ENCODE measurements at places on chromosomes 11 and 22. TPM values are rescaled to one million over a fixed set of nuclear protein-coding genes. Genes with fewer than 3 reads are reported as not detected.
A peak's percentile ranks its signal among the peaks of the same experiment; 100 is the strongest.

DNA sequence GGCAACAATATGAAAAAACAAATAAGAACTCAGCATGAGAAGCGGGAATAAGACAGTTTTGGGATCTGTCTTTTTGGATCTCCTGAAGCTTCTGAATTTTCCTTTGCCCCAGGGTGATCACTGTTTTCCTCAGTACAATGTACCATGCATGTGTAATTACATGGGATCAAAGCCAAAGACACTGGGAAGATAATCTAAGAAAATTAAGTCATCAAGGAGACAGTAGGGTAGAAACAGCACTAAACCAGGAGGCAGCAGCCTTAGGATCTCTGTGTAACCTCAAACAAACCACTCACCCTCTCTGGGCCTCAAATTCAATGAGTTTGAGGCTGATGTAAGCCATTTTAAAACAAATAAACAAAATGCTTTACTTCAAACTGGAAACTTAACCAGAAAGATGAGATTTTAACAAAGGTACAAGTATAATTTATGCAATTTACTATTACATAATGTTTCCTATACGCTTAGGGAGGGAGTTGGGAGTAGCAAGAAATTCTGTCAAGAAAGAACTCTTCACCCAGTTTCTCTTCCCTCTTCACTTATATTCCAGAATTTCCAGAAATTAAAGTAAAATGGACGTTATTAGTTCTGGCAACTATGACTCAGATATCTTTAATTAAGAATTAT lies 77.0 kb downstream of the RAB30 start:
- no peak for DNase-seq

GRCh38 chr11:115561116-115561515 lies 56.9 kb upstream of the CADM1 start:
- DNase-seq, result no peak

DNA sequence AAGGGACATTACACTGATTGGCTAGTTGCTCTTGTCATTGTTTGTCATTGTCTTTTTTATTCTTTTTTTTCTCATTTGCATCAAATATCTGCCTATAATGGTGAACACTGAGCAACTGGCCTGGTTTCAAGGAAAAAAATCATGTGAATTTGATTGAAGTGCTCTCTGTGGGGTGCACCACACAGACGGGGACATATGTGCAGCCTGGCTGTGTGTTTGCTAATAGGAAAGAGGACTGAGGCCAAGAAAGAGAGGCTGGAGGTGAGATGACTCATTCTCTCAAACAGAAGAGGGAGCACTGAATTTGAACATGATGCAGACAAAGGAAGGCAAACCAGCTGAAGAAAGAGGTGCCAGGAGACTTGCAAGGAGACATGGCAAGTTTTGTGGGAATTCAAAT lies 684.9 kb upstream of the CCDC90B start:
- no peak for DNase-seq

DNA sequence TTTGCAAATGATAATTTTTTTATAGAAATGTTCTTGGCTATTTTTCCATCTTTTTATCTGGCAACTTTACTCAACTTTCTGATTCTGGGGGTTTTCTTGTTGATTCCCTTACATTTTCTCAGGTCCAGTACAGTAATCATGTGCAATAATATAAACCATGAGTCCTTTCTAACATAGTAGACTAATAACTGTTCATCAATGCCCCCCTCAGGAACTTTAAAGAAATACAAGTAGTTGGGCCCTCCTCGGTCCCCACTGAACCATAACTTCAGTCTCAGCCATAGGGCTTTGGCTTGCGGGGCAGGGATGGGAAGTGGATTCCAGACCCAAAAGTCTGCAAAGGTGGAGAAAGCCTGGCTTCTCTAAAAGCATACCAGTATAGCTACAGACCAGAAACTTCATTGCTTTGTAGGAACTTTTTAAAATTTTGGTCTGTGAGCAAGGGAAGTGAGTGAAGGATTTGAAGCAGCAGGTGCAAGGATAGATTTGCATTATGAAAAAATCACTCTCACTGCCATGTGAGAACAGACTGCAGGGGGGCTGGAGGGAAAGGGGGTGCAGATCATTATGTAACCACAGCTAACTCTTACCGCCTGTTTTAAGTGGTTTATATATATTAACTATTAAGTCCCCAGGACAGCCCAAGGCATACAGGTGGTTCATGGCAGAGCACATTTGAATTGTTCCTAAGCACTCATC lies 10.4 kb upstream of the TUB start:
- DNase-seq, result no peak

GRCh38 chr11:43833657-43834073 lies 47.0 kb upstream of the ALKBH3 start:
- DNase-seq, result no peak

DNA sequence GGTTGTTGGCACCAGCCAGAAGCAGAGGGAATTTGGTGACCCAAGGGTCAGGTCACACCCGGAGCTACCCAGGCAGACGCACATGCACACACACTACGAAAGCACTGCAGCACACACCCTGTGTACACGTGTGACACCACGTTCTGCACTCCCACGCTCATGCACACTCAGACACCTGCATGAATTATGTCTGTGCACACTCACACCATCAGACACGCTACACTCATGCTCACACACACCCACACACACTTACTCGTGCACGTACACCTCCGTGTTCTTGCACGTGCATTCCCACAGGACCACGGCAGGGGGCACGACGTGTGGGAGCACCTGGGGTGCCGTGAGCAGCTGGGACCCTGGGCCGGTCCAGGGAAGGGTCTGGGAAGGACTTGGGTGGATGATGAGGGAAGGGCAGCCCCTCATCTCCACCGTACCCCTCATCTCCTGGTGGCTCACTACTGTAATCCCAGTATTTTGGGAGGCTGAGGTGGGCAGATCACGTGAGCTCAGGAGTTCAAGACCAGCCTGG lies 20.8 kb upstream of the GAL start:
- no peak for DNase-seq

DNA sequence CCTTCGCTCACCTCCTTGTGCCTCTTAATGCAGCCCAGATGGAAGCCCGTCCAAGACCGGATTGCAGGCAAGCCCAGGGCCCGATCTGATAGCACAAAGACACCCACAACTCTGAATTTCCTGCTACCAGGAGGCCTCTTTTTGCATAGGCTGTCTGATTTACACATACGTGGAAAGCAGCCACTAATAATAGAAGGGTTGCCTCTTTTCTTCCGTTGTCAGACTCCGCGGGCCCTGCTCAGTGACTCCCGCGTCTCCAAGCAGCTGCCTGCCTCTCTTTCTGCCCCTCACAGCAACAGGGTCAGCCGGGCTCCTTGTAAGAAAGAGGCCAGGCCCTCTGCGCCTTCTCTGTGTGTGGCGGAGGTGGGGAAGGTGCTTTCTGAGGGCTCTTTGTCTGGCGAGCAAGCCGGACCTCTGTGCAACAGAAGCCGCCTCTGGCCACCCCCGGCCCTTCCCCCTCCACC lies 26.7 kb downstream of the FLI1 start:
- peak; percentile 72 for DNase-seq

GRCh38 chr11:3126207-3126865 lies 38.8 kb downstream of the OSBPL5 start:
- no peak for DNase-seq

DNA sequence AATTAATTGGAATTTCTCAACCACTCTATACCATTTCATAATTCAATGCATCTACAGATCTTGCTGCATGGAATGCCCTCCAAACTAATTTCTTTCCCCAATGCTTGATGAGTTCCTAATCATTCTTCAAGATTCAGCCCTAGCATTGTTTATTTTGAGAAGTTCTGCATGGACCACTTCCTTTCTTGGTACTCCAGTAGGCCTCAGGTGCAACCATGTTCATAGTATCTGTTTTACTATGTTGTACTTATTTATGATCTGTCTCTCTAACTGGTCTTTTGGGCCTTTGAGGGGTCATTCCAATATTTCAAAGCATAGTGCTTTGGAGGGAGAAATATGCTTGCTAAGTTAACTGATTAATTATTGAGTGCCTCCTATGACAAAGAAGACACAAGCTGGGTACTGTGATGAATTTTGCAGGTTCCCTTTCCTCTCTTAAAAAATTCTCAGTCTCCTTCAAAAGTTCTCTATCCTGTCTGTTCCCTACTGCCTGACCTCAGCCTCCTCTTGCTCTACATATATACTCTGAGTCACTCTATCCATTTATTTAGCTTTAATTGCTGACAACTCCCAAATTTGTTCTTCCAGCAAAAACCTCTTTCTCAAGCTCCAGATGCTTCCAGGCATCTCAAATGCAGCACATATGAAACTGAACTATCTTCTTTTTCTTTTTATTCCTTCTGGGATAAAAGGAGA lies 9.5 kb downstream of the MRPL17 start:
- DNase-seq, result no peak

DNA sequence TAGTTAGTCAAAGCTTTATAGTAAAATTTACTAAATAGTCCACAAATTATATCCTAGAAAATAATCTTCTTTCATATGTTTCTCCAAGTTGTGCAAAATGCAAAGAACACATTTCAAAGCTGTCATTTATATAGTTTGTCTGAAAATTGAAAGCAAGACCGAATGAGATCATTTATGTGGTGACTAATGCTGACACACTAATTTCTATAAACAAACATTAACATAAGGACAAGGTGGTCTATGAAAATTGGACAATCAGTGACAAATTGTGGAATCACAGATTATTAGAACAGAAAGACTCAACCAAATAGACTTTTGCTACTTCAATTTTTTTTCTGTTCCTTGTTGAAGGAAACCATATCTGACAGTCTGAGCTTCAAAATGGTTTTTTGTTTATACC lies 1056.1 kb downstream of the LRRC4C start:
- no peak for DNase-seq

GRCh38 chr11:15981292-15981691 lies 375.1 kb downstream of the SOX6 start:
- no peak for DNase-seq

DNA sequence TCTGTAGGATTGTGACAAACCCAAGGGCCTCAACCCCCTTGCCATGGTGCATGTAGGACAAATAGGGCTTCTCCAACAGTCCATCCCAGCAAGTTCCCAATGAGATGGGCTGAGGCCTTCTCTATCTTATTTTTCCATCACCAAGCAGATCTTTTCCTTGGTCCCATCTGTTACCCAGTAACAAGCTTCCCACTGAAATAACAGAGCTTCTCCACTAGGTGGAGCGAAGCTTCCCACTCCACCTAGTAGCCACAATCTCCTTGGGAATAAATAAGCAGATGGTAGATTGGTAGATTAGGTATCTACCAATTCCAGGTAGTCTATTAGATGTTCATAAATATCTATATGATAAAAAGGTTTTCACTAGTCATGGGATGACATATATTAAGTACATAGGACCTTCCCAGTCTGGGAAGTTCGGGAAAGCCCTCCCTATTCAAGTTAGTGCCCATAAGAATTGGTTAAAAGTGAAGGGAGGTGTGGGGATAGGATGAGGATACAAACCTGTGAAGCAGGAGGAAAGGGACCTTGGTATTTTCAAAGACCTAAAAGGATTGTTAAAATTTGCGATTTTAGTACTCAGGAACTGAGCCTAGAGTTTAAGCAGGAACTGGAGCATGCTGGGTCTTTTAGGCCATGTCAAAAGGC lies 5.9 kb upstream of the OR52L1 start:
- no peak for DNase-seq

DNA sequence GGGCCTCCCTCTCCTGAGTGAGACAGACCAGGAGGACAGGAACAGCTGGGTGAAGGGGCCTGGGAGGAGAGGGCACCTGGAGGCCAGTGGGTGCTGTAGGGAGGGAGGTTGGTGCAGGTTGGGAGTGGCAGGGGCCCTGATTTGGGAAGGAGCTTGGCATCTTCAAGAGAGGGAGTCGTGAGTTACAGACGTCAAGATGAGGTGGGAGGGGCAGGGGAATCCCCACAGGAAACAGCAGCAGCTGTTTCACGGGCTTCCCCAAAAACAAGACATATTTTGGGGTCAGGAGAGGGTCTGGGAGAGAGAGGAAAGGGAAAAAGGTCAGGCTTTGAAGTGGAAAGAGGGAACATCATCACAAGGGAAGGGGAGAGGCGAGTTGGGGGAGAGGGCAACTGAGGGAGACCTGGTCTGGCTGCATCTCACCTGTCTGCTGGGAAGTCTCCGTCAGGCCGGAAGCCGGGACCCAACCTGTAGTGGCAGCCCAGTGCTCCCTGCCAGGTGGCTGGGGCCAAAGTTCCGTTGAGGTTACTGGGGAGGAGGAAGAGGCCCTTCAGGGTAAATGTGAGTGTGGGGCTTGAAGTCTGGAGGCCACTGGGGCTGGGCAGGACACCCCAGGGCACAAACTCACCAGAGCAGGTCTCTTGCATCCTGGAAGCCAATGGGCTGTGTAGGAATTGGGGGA lies 4.4 kb downstream of the NAALADL1 start:
- DNase-seq, result peak; percentile 55

GRCh38 chr22:24422102-24422665 lies 5.2 kb upstream of the ADORA2A start:
- DNase-seq, result no peak

The CHCHD10 gene
- total RNA-seq, result 191 TPM

The TENM4 gene
- total RNA-seq, result not detected

The GLYAT gene
- not detected for total RNA-seq

The PISD gene
- total RNA-seq, result 45.7 TPM

The EMID1 gene
- total RNA-seq, result not detected

The SYT7 gene
- total RNA-seq, result not detected

The A4GALT gene
- total RNA-seq, result not detected

Data from activated naive CD4-positive, alpha-beta T cell treated with anti-CD3 and anti-CD28 coated beads for 36 hours (primary cell).